Fibroblast of skin of right quadriceps (primary cell): ENCODE measurements at places on chromosomes 3 and 15.

- DNase-seq, result no peak
Measured at GRCh38 chr3:123757281-123757940, 126.7 kb downstream of the MYLK start.

GRCh38 chr3:149600634-149601033, 57.2 kb downstream of the WWTR1 start:
- no peak for DNase-seq

GRCh38 chr15:28903555-28903954, 17.8 kb downstream of the APBA2 start:
- no peak for DNase-seq

DNA sequence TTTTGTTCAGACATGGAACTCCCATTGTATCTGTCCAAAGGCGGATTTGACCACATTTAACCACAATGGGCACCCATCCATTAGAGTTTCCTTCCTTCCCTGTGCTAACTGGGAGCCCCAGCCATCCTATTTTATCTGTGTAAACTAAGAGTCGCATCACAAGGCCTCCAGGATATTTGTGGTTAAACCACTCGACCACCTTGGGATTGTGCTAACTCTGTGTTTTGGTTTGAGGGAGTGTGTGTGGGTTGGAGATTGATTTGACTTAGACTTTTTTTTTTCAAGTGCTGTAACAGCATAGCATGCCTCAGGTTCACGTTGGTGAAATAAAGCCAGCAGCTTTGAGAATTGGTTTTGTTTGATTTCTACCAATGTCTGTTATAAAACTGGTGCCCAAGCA, 100.4 kb upstream of the TP63 start:
- DNase-seq, result peak; percentile 71

DNA sequence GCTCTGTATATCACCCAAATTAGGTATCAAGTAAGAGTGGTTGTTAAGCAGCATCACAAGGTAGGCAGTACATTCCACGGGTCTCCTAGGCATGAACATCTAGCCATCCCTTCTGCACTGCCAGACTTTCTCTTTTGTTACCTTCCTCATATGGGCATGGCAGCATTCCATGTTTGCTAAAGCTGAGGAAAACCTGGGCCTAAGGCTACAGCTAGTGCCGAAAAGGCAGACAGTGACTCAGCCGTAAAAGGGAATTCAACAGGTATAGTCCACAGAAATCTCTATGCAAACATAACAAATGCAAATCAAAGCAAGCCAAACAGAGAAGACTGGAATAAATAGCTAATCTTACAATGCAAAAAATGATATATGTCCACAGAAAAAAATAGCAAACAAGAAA, 645.4 kb downstream of the ZBBX start:
- DNase-seq, result no peak

GRCh38 chr3:196775938-196776337, 36.3 kb downstream of the PAK2 start:
- DNase-seq, result no peak

- DNase-seq, result peak; percentile 32
Measured at GRCh38 chr3:39156421-39156820, 3.0 kb upstream of the CSRNP1 start.

- DNase-seq, result no peak
Measured at GRCh38 chr3:72153477-72154314, 368.7 kb upstream of the PROK2 start.

DNA sequence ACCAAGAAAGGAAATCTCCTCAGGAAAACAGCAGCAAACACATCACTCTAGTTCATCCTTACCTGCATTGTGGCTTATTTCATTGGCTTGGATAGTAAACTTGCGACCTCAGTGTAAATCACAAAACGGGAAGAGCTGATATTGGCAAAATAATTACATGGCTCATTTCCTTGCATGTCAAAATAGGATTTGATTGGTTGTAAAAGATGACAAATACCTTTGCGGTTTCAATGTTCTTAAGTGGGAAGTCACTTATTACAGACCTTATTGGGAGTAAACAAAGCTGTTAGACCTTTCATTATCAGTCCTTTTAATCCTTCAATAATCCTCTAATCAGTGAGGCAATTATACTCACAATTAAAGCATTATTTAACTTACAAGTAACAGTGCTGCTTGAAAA, 590.6 kb downstream of the MAGI1 start:
- DNase-seq, result no peak

GRCh38 chr3:76021376-76021775, 236.0 kb upstream of the ZNF717 start:
- no peak for DNase-seq

- DNase-seq, result no peak
Measured at GRCh38 chr3:128469556-128469955, 2.9 kb upstream of the DNAJB8 start.

DNA sequence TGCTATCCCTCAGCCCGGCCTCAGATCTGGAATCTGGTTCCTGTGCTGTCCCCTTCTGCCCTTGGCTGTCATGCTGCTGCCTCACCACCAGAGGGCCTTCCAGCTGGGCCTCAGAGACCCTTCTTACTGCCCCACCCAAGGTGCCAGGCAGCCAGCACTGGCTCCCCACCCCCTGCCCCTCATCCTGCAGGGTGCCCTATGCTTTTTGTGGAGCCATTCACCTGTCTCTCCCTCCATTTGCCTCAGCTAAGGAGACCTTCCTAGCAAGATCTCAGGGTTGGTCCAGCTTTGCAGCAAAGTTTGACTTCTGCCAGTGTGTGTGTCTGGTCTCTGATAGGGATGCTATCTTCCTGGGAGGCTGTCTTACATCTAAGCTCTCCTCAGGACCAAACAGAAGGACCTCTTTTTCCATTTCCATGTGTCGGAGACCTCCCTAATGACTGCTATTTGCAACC, 1.9 kb upstream of the VWA5B2 start:
- peak; percentile 9 for DNase-seq

- DNase-seq, result no peak
Measured at GRCh38 chr15:64490598-64491259, 30.4 kb downstream of the ZNF609 start.

DNA sequence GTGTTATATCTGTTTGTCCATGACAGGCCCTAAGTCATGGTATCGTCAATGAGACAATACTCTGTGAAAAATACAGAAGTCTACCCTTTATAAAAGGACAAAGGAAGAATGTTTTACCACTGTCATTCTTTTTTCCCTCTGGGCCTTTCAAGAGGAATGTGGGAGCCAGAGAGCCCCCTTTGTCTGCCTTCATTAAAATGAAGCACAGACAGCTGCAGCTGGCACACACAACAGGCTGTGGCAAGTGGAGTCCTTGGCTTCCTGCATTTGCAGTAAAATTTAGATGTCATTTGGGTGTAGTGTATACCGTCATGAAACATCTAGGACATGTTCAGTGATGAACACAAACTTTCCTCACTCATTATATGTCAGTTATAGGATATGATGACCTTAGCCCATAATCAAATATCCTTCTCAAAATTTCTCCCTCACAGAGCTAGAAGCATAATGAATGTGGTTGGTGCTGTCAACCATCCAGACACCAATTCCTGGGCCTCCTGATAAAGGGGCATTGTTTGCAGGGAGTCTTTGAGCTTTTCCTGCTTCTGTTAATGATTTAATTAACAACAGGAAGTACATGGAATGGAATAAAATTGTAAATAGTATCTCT, 76.4 kb downstream of the DHX36 start:
- DNase-seq, result no peak

DNA sequence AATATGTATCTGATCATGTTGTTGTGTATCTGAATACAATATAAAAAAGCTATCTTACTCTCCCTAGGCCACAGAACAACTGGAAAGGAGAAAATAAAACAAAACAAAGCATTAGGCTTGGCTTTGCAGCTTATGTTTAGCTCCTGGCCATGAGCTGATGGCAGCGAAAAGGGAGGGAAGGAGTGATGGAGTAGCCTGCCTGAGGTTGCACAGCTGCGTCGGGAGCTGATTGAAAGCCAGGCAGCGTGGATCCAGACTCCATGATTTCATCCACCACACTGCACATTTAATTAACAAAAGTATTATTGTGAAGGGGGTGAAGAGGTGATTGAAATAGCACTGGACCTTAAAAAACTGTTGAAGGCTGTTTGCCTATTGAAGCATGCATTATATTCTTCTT, 212.2 kb downstream of the GABRG3 start:
- peak; percentile 14 for DNase-seq

- no peak for DNase-seq
Measured at GRCh38 chr3:23459889-23460546, 256.9 kb downstream of the UBE2E2 start.

DNA sequence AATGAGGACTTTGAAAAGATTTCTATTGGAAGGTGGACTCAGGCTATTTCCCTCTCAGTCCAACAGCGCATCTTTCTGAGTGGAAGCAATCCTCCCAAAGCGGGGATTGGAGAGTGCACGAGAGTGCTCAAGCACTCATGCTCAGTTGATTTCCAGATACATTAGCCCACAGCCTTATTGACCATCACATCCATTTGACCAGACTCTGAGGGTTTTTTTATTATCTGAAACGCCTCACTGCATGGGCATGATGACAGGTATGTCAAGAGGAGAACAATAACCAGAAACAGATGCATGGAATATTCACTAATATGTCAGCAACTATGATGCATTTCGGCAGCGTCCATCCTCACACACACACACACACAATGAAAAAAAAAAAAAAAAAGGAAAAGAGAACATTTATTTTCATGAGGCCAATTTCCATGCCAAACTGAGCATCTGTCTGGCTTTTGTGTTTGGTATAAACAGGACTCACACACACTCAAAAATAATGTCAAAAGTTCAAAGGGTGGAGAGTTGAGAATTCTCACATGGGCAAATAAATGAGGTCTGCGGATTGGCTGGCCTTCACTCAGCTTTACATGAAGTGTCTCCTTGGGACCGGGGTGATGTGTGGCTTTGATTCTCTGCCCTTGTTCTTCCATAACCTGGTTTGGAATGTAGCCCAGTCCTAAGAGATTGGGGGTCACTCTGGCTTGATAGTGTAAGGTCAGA, 371.6 kb downstream of the MCTP2 start:
- no peak for DNase-seq

GRCh38 chr15:94930441-94930840, 699.1 kb downstream of the MCTP2 start:
- no peak for DNase-seq
